Lower lobe of right lung (tissue), 2 donors: ENCODE measurements at places on chromosomes 2 and 18. TPM values are rescaled to one million over a fixed set of nuclear protein-coding genes. Genes with fewer than 3 reads are reported as not detected.

MAPK4 gene
- total RNA-seq = 2.9 TPM

CYP26B1 gene
- total RNA-seq = 2.5 TPM

MRPL30 gene
- total RNA-seq = 19.4 TPM

RAD51AP2 gene
- total RNA-seq = not detected

INHBB gene
- total RNA-seq = 5.2 TPM

IL36G gene
- total RNA-seq = not detected

TUBB8B gene
- total RNA-seq = 0.47 TPM

RBM45 gene
- 11.7 TPM for total RNA-seq
